ENCODE measurements at places on chromosomes 13 and 19.
A peak's percentile ranks its signal among the peaks of the same experiment; 100 is the strongest.

- no peak for DNase-seq
Observed at GRCh38 chr13:49271264-49271663, 23.5 kb downstream of the CDADC1 start.

DNA sequence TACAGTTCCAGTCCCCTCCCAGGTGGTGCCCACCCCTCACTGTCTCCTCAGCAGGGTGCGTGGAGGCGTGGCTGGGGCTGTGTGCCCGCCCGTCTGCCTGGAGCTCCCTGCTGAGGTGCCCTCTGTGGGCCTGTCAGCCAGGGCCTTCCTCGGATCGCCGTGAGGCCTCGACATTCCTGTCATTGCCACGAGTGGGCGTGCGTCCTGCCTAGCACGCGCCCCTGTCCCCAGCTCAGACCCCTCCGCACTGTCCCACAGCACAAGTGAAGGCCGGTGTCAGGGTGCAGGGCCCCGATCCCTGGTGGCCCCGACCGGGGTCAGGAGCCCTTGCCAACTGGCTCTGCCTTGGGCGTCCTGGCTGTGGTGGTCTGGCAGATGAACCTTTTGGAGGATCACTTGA lies 32.2 kb downstream of the DOT1L start:
- DNase-seq: no peak

DNA sequence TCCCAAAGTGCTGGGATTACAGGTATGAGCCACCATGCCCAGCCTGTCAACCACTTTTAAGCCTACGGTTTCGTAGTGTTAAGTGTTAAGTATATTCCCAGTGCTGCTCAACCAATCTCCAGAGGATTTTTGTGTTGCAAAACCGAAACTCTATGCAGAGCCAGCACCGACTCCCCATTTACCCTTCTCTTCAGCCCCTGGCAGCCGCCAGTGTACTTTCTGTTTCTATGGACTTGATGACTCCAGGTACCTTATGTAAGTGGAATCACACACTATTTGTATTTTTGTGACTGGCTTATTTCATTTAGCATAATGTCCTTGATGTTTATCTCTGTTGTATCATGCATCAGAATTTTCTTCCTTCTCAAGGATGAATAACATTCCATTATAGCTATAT lies 1.1 kb downstream of the SULT2A1 start:
- no peak for DNase-seq

DNA sequence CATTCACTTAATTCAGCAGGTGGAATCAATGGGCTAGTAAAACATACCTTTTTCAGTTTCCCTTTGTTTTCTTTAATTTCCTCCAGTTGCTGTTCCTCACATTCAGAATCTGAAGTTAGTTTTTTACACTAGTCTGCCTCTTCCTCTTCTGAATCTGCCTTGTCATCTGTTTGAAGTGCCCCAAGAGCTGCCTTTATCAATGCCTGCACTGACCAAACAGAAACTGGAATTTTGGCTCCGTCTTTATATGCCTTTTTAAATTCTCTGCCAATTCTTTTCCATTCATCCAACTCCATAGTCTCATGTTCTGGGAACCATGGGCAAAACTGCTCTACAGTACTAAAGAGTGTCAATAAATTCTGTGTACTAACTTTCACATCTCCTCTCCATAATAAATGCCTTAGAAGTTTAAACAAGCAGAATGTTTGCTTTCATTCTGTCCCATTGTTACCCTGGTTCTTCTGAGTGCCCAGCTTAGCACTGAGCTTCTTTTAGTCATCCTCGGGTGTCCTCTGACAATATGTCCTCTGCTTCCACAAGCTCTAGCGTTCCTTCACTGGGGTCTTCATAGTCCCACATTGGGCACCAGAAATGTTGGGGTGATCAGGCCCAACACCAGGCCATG lies 154.2 kb downstream of the ZNF486 start:
- no peak for DNase-seq

- no peak for DNase-seq
Observed at GRCh38 chr13:111143865-111144540, 28.9 kb downstream of the ARHGEF7 start.

DNA sequence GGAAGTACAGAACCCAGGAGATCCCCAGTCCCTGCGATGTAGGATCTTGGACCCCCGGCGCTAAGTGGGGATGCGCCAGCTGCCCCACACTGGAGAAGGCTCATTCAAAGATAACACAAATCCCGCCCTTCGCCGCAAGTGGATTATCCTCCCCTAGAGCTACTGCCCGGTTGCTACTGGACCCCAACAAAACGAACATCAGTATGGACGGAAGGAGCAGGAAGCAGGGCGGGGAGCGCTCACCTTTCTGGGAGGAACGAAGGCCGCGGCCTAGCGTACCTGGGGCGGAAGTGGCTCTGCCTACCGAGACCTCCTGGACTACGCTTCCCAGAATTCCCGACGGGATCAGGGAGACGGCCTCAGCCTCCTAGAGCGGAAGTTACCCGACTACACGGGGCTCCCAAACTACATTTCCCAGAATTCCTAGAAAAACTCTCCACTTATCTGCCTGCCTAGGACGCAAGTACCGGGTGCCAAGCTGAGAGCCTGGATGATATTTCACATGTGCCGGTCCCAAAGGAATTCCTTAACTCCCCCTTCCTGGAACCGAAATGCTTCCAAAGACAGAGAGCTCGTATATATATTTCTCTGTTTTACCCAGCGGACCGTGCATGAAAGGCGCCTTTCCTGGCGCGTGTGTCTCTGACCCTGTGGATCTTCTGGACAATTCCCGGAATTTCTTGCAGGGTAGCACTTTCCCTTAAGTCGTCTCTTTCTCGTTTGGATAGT lies at the start of gene ZNF112:
TSS of gene ZNF112 (minus strand) at position 298 of the 729 bp plus-strand sequence. CDS start 16,141 bp downstream, outside the sequence.
- peak; percentile 22 for DNase-seq

GRCh38 chr13:26132756-26133155 lies 80.9 kb upstream of the SHISA2 start:
- no peak for DNase-seq

DNA sequence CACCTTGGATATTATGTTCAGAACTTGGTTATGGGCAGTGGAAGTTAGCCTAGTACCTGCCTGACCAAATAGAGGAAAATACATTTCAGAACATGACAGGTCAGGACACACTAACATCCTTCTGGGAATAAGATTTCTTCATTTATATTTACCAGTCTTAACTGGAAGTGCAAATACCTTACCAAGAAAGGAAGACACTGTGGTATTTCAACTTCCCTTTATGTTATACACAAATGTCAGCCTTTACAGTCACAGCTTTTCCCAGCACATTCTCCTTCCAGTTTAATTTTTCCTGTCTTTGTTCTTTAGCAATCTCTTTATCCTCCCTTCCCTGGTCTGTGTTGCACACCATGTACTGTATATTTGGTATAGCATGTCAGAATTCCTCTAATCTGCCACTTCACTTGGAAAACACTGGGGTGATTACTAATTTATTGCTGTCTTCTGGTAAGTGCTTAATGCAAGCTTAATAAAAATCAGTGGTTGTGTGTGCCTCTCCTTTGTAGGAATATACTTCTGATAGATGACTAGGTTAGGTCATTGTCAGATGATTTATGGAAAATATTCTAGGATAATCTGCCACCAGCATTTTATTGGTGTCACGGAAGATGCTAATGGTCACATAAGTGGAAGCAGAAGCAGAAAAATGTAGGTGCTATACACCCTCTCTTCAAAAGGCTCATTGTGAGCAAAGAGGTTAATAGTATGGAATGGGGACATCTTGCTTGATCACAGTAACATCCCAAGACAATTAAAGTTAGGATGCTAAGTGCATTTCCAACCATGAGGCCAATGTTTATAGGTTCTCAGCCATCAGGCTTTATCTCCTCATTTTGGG lies 124.3 kb upstream of the STARD13 start:
- DNase-seq: no peak

DNA sequence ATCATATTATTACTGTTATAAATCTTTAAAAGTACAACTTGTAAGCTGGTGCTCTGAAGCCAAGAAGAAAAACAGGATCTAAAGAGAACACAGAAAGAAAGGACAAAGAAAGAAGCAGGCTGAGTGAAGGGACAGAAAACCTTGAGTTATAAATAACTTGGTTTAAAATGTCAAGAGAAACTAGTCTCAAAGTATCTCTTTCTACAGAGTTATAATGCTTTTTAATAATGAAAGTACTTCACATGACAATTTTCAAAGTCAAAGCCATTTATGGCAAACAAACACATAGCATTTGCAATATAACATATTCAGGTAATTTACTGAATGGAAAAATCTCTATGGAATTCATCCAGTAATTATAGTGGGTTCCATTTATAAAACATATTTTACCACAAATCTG lies 33.4 kb downstream of the CAB39L start:
- no peak for DNase-seq

- DNase-seq: no peak
Observed at GRCh38 chr13:77339408-77339807, 12.5 kb upstream of the MYCBP2 start.

DNA sequence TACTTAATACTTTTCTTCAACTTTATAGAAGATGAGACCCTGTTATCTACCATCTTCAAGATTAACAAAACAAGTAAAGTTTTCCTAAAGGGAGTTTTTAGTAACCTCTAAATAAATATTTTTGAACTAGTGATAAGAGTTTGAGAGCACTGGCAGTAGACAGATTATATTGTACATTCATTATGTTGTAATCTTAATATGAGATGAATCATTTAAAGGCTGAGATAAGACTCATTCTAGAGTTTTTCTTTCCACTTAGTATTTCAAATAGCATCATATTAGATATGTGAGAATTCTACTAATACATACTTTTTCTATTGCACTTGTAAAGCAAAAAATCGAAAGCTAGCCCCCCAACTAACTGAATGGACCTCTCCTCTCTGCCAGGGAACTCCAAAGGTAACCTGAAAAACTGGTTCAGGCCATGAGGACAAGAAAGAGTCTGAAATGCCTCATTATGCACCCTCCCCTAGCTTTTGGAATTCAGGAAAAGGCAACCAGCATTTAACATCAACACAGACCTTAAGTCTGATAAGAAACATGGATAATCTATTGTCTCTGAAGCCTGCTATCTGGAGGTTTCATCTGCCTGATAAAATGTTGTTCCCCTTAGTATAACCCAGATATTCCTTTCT lies 875.4 kb upstream of the SLC10A2 start:
- DNase-seq: no peak

- DNase-seq: no peak
Observed at GRCh38 chr19:3345850-3346460, 20.4 kb upstream of the NFIC start.

GRCh38 chr19:40398417-40399131 lies 8.6 kb upstream of the HIPK4 start:
- DNase-seq: no peak
